Progenitor cell of endocrine pancreas (in vitro differentiated cells): ENCODE measurements at places on chromosomes 5 and 9. TPM values are rescaled to one million over a fixed set of nuclear protein-coding genes. Genes with fewer than 3 reads are reported as not detected.
A peak's percentile ranks its signal among the peaks of the same experiment; 100 is the strongest.

The MED27 gene
- total RNA-seq = 25.1 and 28.2 TPM in 2 replicates

DNA sequence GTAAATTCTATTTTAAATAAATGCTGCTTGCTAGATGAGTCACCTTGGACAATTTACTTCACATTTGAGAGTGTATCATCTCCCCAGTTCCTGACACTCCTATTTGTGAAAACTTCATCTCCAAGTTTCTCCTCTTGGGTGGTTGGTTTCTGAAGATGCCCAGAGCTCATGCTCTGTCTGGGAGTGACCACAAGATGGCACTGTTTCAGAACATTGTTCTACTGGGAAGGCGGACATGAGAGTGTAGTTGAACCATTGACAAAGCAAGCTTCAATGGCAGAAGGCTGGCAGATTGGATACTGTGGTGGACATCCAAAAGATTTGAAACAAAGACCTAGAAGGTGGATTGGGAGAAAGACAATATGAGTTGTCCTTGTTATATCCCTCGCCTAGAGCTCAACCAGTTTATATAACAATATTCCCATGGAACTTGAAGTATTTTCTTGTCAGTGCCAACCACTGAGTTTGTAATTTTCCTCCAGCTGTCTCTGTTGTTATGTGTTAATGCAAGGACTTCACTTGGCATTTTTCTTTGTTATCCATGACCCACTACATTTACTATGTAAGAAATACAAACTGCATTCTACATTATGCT, 234.3 kb upstream of the ANKH start:
- DNase-seq = peak; percentile 12

GRCh38 chr9:122180633-122181032, 20.9 kb downstream of the MORN5 start:
- no peak for DNase-seq

DNA sequence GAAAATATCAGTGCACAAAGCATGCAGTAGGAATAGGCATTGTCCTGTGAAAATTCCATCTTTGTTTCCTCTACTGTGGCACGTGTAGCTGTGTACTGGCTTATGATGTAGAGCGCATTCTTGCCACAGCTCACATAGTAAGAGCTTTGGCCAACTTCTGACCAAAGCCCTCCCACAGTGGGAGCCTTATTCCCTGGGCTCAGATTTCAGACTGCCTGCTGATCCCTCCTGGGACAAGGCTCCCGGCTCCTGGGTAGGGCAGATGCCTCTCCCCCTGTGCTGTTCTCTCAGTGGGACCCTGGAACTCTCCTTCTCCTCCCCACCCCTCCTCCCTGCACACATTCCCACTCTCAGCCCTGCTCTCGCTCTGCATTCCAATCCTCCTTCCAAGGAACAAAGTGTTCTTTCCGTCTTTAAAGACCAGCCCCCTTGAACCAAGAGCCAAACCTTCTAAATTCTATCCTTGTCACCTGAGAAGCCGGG, 17.5 kb downstream of the LCP2 start:
- no peak for DNase-seq
